ENCODE measurements at places on chromosomes 3 and 15.

DNA sequence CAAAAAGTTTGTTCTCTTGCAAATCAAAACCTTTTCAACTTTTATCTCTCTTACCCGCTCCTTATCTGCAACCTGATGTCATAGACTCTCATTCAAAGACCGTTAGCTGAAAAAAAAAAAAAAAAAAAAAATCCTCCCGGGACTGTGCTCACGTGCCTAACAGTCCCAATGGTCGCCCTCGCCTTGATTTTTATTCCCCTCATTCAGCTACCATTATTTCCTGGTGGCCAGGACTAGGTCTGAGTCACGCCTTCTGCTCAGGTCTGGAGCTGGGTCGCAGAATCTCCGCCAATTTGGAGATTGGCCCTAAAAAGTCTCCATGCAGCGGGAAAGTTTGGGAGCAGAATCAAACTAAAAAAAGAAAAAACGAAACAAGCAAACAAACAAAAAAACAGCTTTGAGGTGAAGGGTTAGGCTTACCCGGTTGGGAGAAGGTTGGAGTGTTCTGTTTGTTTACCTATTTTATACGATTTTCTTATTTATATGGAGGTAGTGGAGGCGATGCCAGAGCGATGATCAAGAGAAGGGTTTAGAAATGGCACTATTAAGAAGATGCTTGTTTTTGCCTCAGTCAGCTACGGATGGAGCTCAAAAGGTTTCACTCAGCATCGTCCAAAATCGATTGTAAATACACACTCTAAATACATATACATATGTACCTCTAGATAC is 51.1 kb downstream of the ZIC4 start:
- no peak for DNase-seq

- DNase-seq, result no peak
These were observed 530.8 kb downstream of the SOX2 start for GRCh38 chr3:182242489-182242942.

- DNase-seq, result peak; percentile 77
These were observed 25.7 kb downstream of the FAM3D start for GRCh38 chr3:58640700-58641372.

DNA sequence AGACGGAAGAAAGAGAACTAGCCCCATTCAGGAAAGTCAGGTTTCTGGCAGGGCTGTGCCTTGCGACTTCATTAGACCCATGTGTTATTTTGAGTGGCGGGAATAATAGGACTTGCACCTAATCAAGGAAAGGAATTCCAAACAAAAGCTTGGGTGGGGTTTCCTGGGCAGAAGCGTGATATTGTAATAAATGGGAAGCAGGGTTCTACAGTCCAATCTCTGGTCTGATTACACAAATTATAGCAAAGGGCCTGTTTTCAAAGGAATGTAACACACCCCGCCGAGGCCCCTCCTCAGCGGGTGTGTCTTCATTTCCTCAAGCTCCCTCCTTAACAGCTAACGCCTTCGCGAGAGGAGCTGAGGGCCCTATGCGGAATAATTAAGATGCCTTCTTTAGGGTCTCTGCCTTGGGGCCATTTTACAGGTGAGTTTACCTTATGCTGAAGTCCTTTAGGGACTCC is 396.0 kb upstream of the C2CD4B start:
- no peak for DNase-seq

GRCh38 chr3:37509069-37509468 is 334.7 kb upstream of the LRRFIP2 start:
- no peak for DNase-seq
